ENCODE measurements at places on chromosomes 16 and 17.
A peak's percentile ranks its signal among the peaks of the same experiment; 100 is the strongest.

DNA sequence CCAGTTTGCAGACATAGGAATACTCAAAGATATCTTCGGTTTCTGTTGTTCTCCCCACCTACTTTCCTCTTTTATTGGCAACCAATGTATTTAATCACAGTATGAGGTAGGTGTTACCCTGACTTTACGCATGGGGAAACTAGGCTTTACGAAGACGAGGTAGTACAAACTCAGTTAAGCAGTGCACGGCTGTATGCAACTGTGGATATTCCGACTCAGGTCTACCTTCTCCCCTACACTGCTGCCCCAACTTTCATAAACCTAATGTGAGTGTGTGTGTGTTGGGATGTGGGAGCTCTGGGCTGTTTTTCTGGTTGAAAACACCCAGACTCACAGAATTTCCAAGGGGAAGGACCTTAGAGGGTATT is 1.2 kb upstream of the GPT2 start:
- no peak for DNase-seq

DNA sequence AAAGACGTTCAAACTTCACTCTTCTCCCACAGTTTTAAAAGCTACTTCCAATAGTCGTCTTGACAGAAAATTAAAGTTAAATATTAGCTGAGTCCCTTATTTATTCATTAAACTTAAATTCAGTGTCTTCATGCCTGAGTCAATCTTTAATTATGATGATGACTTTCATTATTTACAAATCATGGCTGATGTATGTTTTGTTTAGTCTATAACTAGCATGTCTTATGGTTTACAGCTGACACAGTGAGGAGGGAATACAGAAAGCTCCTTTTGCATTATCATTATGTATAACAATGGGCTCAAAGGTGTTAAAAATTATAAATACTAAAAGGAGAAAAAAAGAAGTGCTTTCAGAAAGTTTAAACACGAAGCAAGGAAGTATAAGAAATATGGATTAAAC is 1333.1 kb downstream of the CDH8 start:
- DNase-seq = no peak

DNA sequence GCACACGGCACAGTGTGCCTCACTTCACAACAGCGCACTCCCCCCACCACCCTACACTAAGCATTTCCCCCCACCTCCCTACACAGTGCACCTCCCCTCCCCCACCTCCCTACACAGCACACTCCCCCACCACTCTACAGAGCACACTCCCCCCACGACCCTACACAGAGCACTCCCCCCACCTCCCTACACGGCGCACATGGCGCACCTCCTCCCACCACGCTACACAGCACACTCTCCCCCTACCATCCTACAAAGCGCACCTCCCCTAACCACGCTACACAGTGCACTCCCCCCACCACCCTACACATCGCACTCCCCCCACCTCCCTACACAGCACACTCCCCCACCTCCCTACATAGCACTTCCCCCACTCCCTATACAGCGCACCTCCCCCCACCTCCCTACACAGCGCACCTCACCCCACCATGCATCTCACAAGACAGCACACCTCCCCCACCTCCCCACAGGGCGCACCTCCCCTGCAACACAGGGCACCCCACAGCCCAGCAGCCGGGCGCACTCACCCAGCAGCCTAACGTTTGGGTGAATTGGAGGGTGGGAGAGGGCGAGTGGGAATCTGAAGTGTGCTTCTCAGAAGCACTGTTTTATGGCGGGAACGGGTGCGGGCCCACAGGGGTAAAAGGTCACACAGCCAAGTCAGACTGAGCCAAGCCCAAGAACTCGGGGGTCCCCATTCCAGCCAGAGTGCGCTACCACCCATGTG is 10.3 kb downstream of the KNOP1 start:
- DNase-seq = no peak

DNA sequence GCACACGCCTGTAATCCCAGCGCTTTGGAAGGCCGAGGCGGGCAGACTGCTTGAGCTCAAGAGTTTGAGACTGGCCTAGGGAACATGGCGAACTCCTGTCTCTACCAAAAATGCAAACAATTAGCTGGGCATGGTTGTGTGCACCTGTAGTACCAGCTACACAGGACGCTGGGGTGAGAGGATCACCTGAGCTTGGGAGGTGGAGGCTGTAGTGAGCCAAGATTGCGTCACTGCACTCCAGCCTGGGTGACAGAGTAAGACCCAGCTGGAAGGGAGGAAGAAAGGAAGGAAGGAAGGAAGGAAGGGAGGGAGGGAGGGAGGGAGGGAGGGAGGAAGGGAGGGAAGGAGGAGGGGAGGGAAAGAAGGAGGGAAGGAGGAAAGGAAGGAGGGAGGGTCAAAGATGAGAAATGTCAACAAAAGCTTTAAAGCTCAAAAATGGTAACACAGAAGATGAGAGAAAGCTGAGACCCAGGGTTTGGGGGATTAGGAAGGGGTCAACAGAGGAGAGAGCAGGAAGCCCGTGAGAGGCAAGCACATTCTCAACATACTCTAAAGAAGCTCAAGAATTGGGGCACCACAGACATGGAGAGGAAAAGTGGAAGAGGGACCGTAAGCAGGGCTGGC is 5.0 kb upstream of the KRT19 start:
- no peak for DNase-seq

- peak; percentile 15 for DNase-seq
Observed at GRCh38 chr17:17151962-17152361, 54.2 kb downstream of the PLD6 start.

DNA sequence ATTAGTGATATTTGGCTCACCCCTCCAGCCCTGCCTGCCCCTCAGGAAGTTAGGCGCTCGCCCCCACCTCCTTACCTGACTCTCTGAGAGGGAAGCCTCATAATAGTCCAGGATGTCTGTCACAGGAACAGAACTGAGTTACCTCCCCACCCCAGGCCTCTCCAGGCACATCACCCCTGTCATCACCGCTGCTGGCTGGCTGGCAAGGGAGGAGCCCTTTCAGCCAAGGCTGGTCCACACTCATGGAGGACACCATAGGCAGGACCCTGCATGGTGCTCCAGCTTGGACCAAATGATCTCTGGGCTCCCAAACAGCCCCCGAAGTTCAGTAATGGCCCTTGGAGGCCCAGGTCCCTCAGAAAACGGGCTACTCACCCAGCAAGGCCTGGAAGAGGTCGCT is 1.5 kb downstream of the DLG4 start:
- DNase-seq = no peak

- DNase-seq = no peak
Observed at GRCh38 chr16:18003033-18003432, 333.5 kb downstream of the NPIPA8 start.

GRCh38 chr17:35149941-35150340 is 2.3 kb downstream of the UNC45B start:
- no peak for DNase-seq

- no peak for DNase-seq
Observed at GRCh38 chr17:11943759-11944347, 53.4 kb downstream of the ZNF18 start.

- DNase-seq = no peak
Observed at GRCh38 chr16:59342669-59343068, 608.6 kb upstream of the GOT2 start.

GRCh38 chr17:79809530-79810129 is 12.8 kb upstream of the CBX8 start:
- DNase-seq = no peak

GRCh38 chr17:8080799-8081219 is 6.7 kb downstream of the ALOX12B start:
- DNase-seq = no peak

GRCh38 chr17:4389079-4389478 is 22.6 kb upstream of the UBE2G1 start:
- DNase-seq = no peak

GRCh38 chr17:36089888-36090836 is at the start of gene CCL3:
CCL3 (minus strand) TSS chr17:36090143; CDS start chr17:36090058, 85 bp downstream.
- peak; percentile 95 for DNase-seq

- no peak for DNase-seq
Observed at GRCh38 chr17:19549746-19550623, 16.3 kb downstream of the SLC47A1 start.

DNA sequence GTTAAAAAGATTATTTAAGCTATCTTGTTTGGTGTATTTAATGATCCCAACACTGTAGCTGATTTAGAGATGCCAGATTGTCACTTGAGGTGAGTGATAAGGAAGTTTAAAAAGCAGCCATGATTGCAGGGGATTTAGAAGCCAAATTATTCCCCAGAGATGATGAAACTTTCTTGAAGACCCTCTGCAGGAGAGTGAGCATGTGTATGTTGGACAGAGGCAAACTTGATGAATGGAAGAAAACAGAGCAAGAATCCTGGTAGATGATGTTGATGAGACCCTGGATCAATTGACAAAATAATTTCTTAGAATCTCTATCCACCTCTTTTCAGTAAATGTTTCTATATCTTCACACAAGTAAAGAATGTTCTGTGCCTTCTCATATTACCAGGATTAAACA is 14.4 kb upstream of the ADAMTS18 start:
- no peak for DNase-seq

DNA sequence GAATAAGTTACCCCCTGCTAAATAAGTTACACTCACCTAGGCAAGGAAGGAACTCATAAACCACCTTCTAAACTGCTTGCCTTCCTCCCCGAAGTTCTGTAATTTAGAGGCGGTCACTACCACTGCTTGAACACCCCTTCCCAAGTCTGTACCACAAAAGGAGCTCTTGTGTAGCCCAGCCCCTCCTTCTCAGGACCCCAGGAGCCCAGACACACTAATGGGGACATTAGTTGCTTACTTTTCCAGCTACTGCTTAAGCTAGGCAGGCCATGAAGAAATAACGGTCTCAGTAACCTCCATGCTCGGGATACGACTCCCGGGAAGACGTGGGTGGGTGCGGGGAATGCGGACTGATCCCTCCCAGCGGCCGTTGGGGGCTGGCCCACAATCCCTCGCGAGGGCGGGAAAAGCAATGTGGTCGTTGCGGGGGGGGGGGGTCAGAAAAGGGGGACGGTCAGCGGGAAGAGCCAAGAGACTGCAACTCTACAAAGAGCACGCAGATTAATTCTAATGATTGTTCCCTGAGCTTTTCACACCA is at the start of gene TEX14:
TSS of gene TEX14 (minus strand) at position 345 of the 538 bp plus-strand sequence. CDS start 40,044 bp downstream, outside the sequence.
- DNase-seq = no peak

GRCh38 chr17:37167756-37168155 is 208.0 kb upstream of the C17orf78 start:
- DNase-seq = no peak

- DNase-seq = peak; percentile 46
Observed at GRCh38 chr16:87324411-87325275, 7.5 kb upstream of the C16orf95 start.

- DNase-seq = peak; percentile 44
Observed at GRCh38 chr17:57045868-57046704, 39.0 kb upstream of the AKAP1 start.

DNA sequence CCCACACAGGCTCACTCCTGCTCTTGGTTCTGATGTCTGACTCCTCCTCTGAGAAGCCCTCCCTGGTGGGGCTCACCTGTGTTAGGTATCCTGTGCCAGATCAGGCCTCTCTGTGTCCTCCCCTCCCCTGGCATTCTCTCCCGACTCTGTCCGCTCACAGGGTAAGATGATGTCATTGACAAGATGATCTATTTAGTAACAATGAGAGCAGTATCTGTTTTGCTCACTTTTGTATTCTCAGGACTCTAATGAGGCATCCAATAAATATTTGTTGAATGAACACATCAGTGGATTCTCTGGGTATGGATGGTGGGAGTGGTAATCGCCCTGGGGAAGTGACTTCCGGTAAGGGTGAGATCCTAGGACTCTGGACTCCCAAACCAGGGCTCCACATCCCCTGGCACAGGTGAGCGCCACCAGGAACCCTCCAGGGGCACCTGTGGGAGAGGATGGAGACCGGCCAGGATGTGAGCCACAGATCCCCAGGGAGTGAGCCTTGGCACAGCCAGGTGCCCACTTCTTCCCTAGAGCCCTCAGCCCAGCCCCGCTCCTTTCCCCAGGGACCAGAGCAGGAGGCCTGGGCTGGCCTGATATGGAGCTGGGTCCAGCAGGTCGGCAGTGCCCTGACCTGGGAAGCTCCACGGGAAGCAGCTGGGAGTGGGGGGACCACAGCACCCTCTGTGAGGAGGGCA is 5.4 kb upstream of the HAP1 start:
- no peak for DNase-seq

DNA sequence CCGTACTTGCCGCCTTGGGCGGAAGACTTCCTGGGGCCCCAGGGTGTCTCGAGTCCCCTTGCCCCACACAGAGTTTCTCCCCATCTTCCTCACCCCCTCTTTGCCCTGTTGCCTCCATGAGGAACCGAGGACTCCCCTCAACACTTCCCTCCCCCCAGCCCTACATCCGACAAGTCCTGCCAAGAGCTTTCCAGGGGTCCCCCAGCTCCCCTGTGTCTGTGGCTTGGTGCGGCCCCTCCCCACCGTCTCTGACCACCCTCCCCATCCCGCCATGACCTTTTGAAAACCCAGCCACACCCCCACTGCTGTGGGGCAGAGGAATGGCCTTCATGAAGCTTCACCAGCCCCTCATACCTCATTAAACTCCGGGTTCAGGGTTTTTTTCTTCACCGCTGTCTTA is 11.4 kb downstream of the SCGB1C2 start:
- no peak for DNase-seq

- DNase-seq = no peak
Observed at GRCh38 chr17:79224903-79225302, 150.3 kb downstream of the ENGASE start.

All from GM12865 (cell line).